ENCODE measurements at places on chromosomes 1 and 21. TPM values are rescaled to one million over a fixed set of nuclear protein-coding genes. Genes with fewer than 3 reads are reported as not detected.

The ZBTB8B gene
- total RNA-seq: 0.44 TPM

The SH2D5 gene
- 1.2 TPM for total RNA-seq

The GCSAML gene
- total RNA-seq: not detected

The BTG2 gene
- 88.6 TPM for total RNA-seq

The AHDC1 gene
- total RNA-seq: 131 TPM

The ADORA1 gene
- total RNA-seq: 1.2 TPM

The LMX1A gene
- total RNA-seq: not detected

GRCh38 chr1:20080441-20081352 lies 10.7 kb downstream of the PLA2G5 start:
- H3K36me3 ChIP-seq: peaks cover 6% of the 10 kb centered on the region
- no peaks in the 10 kb centered on the region for H3K4me1 ChIP-seq
- no peak overlapping the region for H3K27ac ChIP-seq
- peaks cover 7% of the 10 kb centered on the region for H3K27me3 ChIP-seq
- H3K4me3 ChIP-seq: no peak overlapping the region

DNA sequence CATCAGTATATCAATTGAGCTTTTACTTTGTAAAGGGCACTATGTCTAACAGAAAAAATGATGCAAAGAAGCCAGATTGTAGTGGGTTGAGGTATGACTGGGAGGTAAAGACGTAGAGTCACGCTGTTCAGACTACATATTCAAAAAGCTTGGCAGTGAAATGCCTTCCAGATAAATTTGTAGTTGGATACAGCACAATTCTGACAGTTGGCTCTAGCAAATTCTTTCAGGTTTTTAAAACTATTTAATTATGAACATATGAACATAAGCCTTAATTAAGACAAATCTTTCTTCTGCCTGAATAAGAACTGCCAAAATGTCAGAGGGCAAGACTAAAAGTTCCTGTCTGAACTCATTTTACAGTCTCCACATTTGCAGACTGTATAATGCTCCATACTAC lies 118.8 kb downstream of the DPYD start:
- no peak overlapping the region for H3K27ac ChIP-seq
- H3K4me1 ChIP-seq: no peaks in the 10 kb centered on the region
- H3K4me3 ChIP-seq: no peak overlapping the region
- DNase-seq: no peak
- H3K27me3 ChIP-seq: no peaks in the 10 kb centered on the region

DNA sequence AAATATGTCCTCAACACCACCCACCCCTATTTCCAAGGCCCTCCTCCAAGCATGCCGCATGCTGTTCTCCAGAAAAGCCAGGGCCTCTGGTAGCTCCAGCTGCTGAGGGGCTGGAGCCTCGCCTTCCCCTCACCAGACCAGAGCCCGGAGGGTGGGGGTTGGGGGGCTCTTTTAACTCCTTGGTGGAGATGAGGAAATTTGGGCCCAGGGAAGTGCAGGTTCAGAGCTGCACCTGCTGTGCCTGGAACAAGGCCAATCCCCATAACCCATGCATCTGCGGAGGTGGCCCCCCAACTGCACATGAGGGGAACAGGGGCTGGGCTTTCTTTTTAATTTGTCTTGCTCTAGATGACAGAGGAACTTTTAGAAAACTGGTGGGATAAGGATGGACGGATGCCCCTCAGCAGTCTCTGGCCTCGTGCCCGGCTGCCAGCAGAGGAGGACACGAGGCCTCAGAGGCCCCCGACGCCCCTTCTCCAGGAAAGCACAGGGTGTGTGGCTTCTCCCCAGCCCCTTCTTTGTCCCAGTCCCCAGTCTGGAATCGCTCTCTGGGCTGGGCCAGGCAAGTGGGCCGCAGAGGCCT lies 550 bp upstream of the SELENON start:
- H3K27me3 ChIP-seq: peaks cover 4% of the 10 kb centered on the region
- no peak for DNase-seq
- peaks cover 22% of the 10 kb centered on the region for H3K4me1 ChIP-seq
- H3K27ac ChIP-seq: peak overlapping the region; percentile 81
- no peaks in the 10 kb centered on the region for H3K36me3 ChIP-seq

DNA sequence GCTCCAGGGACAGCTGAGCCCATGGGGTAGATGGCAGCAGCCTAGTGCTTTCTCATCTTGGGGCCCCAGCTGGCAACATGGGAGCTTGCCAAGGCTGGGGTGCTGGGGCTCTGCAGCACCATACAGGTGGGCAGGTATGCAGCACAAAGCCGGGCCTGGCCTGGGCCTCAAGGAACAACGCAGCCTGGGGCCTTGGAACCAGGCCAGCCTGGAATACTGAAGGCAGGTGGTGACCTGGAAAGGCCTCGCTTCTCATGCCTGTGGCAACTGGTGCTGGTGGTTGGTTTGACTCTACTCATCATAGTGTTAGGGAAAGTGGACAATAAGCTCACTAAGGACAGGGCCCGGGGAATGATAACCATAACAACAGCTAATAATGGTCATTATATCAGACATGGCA lies 27.0 kb upstream of the SDHB start:
- no peak overlapping the region for H3K4me3 ChIP-seq
- H3K27ac ChIP-seq: no peak overlapping the region
- H3K4me1 ChIP-seq: peaks cover 5% of the 10 kb centered on the region

DNA sequence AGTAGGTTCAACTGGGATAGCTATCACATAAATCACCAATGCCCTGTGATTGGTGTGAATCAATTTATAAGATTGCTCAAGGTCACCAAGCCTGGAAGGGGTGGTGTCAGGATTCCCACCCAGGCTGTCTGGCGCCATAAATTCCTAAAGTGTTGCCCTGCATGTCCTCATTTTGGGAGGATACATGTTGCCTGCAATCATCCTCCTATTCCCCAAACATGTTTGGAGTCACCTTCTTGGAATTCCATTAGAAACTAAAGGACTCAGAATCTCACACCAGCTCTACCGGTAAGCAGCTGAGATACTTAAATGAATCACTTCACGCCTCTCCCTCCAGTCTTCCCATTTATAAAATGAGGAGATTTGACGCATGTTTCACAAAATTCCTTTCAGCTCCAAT lies 54.1 kb upstream of the SLC45A1 start:
- H3K4me1 ChIP-seq: no peaks in the 10 kb centered on the region
- peaks cover 4% of the 10 kb centered on the region for H3K27me3 ChIP-seq
- no peak for DNase-seq
- H3K36me3 ChIP-seq: no peaks in the 10 kb centered on the region
- H3K4me3 ChIP-seq: no peak overlapping the region

GRCh38 chr1:33341190-33341589 lies 20.3 kb upstream of the A3GALT2 start:
- H3K36me3 ChIP-seq: no peaks in the 10 kb centered on the region
- peaks cover 15% of the 10 kb centered on the region for H3K27me3 ChIP-seq
- H3K27ac ChIP-seq: peak overlapping the region; percentile 96
- no peak for DNase-seq
- peak overlapping the region; percentile 93 for H3K4me3 ChIP-seq
- peaks cover 81% of the 10 kb centered on the region for H3K4me1 ChIP-seq

GRCh38 chr1:216961516-216961915 lies 238.3 kb upstream of the ESRRG start:
- H3K4me1 ChIP-seq: peaks cover 6% of the 10 kb centered on the region
- no peaks in the 10 kb centered on the region for H3K36me3 ChIP-seq
- no peak for DNase-seq

GRCh38 chr1:240515505-240515904 lies 96.5 kb downstream of the GREM2 start:
- H3K36me3 ChIP-seq: no peaks in the 10 kb centered on the region
- H3K27ac ChIP-seq: no peak overlapping the region
- H3K4me3 ChIP-seq: no peak overlapping the region
- no peaks in the 10 kb centered on the region for H3K27me3 ChIP-seq

- DNase-seq: no peak
- H3K4me3 ChIP-seq: no peak overlapping the region
- no peak overlapping the region for H3K27ac ChIP-seq
- no peaks in the 10 kb centered on the region for H3K36me3 ChIP-seq
Observed at GRCh38 chr21:17416139-17416538, 96.7 kb upstream of the CXADR start.

GRCh38 chr1:88398338-88398737 lies 285.7 kb upstream of the PKN2 start:
- H3K27me3 ChIP-seq: no peaks in the 10 kb centered on the region
- H3K4me1 ChIP-seq: no peaks in the 10 kb centered on the region
- H3K27ac ChIP-seq: no peak overlapping the region
- H3K4me3 ChIP-seq: no peak overlapping the region
- H3K36me3 ChIP-seq: no peaks in the 10 kb centered on the region
- no peak for DNase-seq

DNA sequence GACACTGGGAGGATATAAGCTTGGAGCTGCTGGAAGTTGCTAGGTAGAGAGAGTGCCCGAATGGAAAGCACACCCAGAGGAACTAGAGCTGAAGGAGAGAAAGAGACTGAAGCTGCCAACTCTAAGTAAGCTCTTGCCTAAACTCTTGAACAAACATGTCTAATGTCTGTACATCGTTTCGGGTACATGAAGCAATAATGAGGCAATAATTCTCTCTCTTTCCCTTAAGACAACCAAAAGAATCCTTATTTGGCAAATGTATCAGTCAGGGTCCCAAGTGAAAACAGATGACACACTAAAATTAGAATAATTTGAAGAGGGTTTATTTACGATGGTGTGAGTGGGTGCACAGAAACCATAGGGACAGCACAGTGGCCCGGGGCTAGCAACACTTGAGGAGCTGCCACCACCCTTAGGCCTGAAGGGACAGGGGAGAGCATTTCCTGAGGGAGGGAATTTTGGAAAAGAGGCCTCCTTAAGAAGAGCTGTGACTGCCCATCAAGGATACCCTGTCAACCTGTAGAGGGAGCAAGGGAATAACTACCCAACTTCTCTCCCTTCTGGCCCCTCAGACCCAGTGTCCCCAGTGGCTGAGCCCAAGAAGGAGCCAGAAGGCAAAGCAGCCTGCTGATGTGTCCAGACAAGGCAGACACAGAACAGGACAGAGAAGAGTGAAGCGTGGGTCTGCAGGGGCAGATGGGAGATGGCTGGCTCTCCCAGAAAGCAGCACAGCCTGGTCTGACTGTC lies 36.1 kb upstream of the KHDRBS1 start:
- peak overlapping the region; percentile 88 for H3K27ac ChIP-seq
- H3K27me3 ChIP-seq: no peaks in the 10 kb centered on the region
- H3K4me1 ChIP-seq: peaks cover 13% of the 10 kb centered on the region
- H3K36me3 ChIP-seq: no peaks in the 10 kb centered on the region
- peak overlapping the region; percentile 28 for H3K4me3 ChIP-seq

DNA sequence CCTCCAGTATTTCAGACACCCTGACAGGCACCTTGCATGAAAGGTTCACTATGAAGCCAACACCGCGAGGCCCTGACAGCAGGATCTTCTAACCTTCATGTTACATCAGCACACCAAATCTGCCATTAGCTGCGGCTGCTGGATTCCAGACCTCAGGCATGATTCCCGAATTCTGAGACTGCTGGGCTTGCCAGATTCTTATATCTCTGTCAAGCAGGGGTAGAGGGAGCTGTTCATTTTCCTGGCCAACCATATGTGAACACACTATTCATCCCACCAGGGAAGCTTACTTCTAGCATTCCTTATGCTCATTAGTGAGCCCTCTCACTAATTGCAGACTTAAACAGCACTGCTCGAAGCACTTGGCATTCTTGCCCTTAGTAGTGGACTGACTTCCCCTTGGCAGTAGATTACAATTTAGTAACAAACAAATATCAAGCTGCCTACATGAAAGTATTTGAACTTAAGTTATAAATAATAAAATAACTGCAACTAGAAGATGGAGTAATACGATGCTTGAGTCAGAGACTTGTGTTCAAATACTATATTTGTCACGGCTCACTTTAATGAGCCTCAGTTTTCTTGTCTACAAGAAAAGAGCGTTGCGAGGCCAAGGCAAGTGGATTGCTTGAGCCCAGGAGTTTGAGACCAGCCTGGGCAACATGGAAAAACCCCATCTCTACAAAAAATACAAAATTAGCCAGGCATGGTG lies 43.3 kb downstream of the NID1 start:
- no peak for DNase-seq
- no peaks in the 10 kb centered on the region for H3K36me3 ChIP-seq
- no peaks in the 10 kb centered on the region for H3K27me3 ChIP-seq
- H3K27ac ChIP-seq: peak overlapping the region; percentile 83

DNA sequence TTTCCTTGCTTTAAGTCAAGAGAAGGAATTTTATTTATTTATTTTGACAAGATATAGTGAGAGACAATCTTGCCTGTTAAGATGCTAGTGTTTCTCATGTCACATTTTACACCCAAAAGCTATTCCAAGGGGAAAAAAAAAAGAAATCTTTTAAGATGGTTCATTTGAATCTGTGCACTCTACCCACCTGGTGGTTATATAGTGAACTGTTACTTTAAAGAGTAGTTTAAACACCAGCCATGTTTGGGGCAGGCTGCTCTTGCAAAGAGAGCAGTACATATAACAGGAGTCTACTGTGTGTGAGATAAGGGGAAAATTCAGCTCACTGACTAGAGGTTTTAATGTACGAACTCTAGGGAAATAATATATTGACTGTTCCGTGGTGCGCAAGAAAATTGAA lies 3.3 kb upstream of the ELAVL4 start:
- H3K4me3 ChIP-seq: peak overlapping the region; percentile 95
- H3K27ac ChIP-seq: peak overlapping the region; percentile 99
- peak; percentile 21 for DNase-seq
- H3K36me3 ChIP-seq: no peaks in the 10 kb centered on the region
- peaks cover 36% of the 10 kb centered on the region for H3K27me3 ChIP-seq

- DNase-seq: no peak
- no peaks in the 10 kb centered on the region for H3K36me3 ChIP-seq
- H3K27ac ChIP-seq: no peak overlapping the region
- peaks cover 1% of the 10 kb centered on the region for H3K27me3 ChIP-seq
Observed at GRCh38 chr1:218351391-218352074, 6.4 kb downstream of the TGFB2 start.

DNA sequence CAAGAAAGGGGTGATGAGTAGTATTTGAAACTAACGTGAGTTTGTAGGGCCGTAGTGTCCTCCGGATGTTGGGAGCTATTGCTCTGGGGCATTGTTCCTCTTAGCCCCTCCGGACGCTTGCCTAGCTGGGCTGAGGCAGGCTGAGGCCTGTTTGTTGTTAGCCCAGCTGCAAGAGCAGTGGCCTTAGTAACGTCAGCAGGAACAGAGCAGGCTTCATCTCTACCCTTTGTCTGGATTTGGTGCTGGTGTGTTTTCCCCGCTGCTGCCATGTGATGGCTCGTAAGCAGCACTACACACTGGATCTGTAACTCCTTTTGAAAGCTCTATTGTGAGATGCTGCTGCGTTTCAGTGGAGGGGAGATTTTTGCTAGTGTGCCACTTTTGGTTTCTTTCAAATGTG lies 57.6 kb downstream of the DNM3 start:
- no peaks in the 10 kb centered on the region for H3K27me3 ChIP-seq
- H3K27ac ChIP-seq: peak overlapping the region; percentile 86
- DNase-seq: peak; percentile 44
- H3K36me3 ChIP-seq: no peaks in the 10 kb centered on the region
- H3K4me1 ChIP-seq: peaks cover 7% of the 10 kb centered on the region
- H3K4me3 ChIP-seq: no peak overlapping the region

- DNase-seq: peak; percentile 76
- no peaks in the 10 kb centered on the region for H3K36me3 ChIP-seq
- peaks cover 15% of the 10 kb centered on the region for H3K4me1 ChIP-seq
- H3K4me3 ChIP-seq: no peak overlapping the region
- no peak overlapping the region for H3K27ac ChIP-seq
- no peaks in the 10 kb centered on the region for H3K27me3 ChIP-seq
Observed at GRCh38 chr21:32257962-32258785, 20.7 kb downstream of the MIS18A start.

GRCh38 chr1:60972841-60973364 lies 109.5 kb upstream of the NFIA start:
- H3K4me3 ChIP-seq: no peak overlapping the region
- peaks cover 6% of the 10 kb centered on the region for H3K36me3 ChIP-seq
- H3K27me3 ChIP-seq: no peaks in the 10 kb centered on the region
- peaks cover 10% of the 10 kb centered on the region for H3K4me1 ChIP-seq
- no peak for DNase-seq
- no peak overlapping the region for H3K27ac ChIP-seq

- H3K36me3 ChIP-seq: no peaks in the 10 kb centered on the region
- peaks cover 8% of the 10 kb centered on the region for H3K27me3 ChIP-seq
- no peak overlapping the region for H3K4me3 ChIP-seq
- no peak overlapping the region for H3K27ac ChIP-seq
Observed at GRCh38 chr1:62964141-62964540, 180.2 kb downstream of the ATG4C start.

All from glutamatergic neuron (in vitro differentiated cells).